ENCODE measurements at places on chromosomes 6 and 20.
A peak's percentile ranks its signal among the peaks of the same experiment; 100 is the strongest.

DNA sequence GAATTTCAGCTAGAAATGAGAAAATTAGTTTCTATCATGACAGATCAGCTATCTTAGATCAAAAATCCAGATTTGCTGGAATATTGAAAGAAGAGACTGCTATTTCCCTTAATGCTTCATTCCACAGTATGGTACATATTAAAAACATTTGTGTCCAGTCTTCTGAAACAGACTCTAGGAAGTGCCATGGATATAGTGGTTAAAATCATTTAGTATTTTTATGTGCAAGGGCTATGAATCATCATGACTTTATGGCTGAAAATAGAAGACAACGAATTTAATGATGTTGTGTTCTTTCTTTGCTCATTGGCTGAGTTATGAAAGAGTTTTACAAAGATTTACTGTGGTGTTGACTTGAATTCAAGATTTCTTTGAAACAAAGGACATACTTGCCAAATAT, 146.6 kb downstream of the ANKRD60 start:
- DNase-seq, result peak; percentile 88

DNA sequence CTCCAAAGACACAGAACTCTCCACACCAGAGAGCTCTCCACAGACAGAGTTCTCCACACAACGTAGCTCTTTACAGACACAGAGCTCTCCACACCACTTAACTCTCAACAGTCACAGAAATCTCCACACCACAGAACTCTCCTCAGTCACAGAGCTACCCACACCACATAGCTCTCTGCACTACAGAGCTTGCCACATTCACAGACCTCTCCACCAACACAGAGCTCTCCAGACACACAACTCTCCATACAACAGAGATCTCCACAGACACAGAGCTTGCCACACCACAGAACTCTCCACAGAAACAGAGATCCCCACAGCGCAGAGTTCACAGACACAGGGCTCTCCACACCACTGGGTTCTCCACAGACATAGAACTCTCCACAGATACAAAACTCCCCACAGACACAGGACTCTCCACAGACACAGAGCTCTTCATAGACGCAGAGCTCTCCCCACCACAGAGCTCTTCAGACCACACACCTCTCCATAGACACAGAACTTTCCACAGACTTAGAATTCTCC, 52.5 kb downstream of the ERMARD start:
- no peak for DNase-seq

DNA sequence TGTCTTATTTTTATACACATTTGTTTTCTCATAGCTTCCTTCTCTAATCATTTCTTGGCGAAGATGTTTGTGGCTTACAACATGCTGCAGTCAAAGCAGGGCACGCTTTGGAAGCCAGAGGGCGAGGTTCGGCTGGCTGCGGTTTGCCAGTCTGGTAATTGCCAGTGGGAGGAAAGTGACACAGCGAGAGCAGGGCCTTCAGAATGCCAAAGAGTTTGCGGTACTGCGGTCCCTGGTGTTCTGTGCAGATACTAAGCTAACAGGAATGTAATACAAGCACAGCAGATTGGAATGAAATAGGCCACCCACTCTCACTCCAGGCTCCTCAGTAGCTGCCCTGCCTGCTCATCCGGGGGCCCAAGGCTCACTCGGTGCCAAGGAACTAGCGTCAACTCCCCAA, 58.7 kb upstream of the TGM3 start:
- peak; percentile 95 for DNase-seq

DNA sequence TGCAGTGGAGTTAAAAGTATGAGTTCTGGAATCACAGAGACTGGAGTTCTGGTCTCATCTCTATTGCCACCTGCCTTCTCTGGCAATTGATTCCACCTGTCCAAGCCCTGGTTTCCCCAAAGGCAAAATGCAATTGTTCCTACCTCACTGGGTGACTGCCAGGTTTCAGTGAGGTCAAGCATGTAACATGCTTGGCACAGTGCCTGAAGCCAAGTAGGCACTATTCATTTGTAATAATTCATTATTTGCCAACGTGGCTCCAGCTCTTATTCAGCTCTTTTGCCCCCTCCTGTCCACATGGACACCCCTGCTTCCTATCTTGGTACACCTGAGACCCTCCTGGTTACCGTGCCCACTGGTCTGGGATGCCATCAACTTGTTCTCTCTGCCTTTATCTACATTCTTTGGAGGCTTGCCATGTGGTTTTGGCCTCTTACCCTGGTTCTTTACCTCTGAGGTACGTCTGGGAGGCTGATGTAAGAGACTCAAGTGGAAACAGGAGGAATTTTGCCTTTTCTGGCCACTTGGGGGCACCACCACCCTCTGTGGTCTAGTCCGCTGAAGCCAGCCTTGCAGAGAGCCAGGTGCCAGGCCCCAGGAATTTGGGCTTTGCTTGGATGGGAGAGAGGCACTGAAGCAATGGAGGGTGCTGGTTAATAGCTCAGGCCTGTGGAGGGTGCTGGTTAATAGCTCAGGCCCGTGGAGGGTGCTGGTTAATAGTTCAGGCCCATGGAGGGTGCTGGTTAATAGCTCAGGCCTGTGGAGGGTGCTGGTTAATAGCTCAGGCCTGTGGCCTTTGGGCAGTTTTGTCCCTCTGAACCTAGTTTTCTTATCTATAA, 1.7 kb downstream of the KCNK15 start:
- peak; percentile 65 for DNase-seq

DNA sequence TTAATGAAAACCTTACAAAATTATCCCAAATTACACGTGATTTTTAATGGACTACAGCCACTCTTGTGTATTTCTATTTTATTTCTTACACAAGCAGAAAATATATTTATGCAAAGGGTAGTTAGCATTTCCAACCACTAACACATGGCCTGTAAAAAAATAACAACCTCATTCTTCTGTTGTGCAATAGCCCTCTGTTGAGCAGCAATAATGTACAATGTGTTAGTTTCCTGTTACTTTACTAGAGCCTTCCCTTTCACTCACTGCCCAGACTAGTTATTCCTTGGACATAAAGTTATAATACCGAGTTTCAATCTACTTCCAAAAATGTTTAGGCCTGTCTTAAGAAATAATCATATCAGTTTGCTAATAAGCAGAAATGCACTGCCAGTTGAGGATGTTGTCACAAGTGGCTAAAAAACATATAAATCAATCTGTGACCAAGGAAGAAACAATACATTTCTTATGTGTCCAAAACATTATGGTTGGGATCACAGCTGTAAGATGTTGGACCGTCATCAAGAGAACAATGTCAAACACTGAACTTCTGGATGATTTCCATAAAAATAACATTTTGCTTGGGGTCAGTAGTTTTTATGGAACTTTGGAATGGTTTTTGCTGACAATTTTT, 73.6 kb upstream of the RNF146 start:
- DNase-seq, result peak; percentile 59

DNA sequence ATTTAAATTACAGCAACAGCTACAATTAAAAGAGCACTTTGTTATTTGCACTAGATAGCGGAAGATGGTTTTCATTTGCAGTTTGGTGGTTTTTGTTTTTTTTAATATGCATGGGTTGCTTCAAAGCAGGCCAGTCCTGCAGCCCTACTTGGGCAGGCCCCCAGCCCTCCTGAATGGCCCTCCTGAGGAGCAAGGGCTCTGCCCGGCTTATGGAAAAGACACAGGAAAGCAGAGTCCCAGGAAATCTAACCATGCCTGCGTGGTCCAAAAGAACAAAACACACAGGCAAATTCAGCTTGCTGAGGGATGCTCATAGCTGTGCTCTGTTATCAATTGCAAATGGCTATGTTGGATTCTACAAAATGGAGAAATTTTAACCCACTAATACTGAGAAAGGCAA, 371.1 kb upstream of the ARID1B start:
- DNase-seq, result no peak

GRCh38 chr20:25237610-25238318, 10.1 kb upstream of the PYGB start:
- peak; percentile 100 for DNase-seq

DNA sequence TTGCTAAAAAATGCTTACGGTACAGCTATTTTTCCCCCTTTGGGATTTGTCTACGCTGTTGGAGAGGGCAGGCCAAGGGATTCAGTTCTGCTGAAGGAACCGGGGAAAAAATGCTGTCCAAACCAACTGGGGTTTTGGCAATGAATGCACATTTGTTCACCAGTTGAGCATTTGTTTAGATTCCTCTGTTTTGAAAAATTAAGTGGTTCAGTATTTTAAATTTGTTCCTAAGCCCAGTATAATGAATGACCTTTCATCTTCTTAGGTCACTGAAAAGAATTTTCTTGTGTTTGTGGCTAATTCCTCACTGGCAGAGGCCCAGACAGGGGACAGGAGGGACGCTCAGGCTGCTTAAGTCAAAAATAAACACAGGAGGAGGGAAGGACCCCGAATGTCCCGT, 10.8 kb upstream of the EYA2 start:
- no peak for DNase-seq

DNA sequence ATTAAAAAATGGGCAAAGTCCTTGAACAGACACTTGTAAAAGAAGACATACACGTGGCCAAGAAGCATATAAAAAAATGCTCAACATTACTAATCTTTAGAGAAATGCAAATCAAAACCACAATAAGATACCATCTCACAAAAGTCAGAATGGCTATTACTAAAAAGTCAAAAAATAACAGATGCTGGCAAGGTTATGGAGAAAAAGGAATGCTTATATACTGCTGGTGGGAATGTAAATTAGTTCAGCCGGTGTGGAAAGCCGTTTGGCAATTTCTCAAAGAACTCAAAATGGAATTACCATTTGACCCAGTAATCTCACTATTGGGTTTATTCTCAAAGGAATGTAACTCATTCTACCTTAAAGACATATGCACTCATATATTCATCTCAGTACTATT, 166.6 kb downstream of the KHDC1L start:
- peak; percentile 83 for DNase-seq

DNA sequence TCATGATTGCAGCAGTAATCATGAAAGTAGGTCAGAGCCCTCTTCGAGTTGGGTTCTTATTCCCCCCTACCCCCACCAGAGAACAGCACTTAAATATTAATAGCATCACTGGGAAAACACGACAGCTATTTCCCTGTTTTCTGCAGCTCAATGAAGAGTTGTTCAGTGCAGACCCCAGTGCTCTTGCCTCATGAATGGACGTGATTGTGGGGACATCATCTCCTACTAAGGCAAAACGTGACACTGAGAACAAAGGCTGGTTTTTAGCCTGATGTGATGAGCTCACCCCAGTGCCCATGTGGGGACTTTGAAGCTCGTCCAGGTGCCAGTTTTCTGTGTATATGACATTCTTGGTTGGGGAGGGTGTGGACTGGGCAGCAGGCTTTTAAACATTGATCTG, 105.9 kb downstream of the SLC35F1 start:
- no peak for DNase-seq

DNA sequence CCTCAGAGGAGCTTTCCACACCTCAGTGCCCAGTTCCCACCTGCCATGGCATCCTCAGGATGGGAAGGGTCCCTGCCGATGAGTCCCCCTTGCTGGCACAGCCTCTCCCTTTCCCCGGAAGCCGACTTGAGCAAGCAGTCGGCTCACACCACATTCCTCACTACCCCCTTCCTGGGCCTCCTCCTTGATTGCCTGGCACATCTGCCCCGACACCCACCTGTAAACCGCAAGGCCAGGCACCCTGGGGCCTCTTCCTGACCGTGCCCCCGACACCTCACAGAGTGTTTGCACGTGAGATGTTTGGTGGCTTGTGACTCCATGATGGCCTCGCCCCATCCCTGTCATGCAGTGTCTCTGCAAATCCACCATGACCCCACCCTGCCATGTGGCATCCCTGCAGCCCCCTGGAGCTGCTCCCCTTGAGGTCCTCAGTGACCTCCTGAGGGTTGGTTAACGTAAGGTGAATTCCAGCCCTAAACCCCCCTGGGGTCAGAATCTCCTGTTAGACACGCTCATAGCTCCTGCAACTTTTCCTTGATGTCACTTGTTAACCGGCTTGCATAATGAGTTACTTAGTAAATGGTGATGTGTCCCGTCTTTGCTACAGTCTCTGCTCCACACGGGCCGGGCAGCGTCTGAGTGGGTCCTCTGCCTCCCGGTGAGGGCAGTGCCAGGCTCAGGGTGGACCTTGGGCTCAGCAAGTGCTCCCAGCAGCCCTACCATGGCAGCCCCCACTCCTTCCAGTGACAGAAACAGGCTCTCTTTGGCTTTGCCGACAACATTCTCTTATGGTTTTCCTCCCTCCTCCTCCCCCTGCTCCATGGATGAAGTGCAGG, 115.9 kb upstream of the FRMD1 start:
- DNase-seq, result no peak

DNA sequence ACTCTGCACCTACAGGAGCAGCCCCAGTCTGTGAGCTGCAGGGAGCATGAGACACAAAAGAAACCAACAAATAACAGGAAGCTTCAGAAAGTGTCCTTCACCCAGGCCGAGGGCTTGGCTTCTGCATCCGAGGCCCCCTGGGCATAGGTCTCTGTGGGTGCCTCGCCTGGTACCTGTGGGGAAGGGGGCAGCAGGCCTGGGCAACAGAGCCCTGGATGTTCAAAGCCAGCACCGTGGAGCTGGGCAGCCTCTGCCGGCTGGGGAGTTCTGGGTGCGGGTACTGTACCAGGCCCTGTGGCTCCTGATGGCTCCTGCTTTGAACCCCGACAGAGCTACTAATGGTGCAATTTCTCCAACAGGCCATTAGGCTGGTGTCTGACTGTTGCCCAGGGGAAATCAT, 55.7 kb downstream of the TMEM242 start:
- no peak for DNase-seq

DNA sequence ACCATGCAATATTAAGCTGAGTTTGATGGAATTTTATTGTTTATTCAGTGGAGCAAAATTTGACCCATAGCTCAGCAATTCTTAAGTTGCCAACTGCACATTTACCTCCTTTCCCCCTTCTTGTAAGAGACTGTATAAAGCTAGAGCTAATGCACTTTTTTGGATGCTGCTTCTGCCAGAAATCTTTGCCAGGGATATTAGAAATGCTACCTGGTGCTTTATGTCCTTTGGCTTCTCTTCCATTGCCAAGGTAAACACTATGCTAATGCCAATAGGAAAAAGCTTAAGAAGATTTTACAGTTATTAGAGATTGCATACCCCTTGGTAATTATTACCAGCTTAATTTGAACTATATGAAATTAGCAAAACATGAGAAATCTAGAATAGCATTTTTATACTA, 79.0 kb upstream of the OGFRL1 start:
- no peak for DNase-seq

DNA sequence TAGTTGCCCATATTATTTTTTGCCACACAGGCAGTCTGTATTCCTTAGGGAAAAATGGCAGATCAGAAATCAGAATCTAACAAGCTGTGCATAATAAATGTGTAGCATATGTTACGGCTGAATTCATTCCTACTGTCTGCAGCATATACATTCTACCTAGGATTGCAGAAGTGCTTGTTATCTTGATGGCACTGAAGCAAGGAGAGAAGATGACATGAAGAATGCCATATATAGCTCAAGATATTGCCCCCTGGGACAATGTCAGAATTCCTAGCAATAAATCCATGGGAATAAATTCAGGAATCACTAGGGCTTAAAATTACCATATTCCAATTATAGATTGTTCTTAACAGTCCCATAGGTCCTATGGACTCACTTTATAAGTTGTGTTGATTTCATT, 293.0 kb upstream of the CNR1 start:
- no peak for DNase-seq

- peak; percentile 95 for DNase-seq
Measured at GRCh38 chr6:144266091-144266649, 19.0 kb upstream of the UTRN start.

Measured in fibroblast of upper back skin (primary cell).